ENCODE measurements at places on chromosomes 3 and 15. TPM values are rescaled to one million over a fixed set of nuclear protein-coding genes. Genes with fewer than 3 reads are reported as not detected.

Gene SHC4
- 10.1 TPM for total RNA-seq

Gene P2RY14
- 1.4 TPM for total RNA-seq

Gene STRA6
- 6.7 TPM for total RNA-seq

Gene SUCLG2
- 17.3 TPM for total RNA-seq

Gene CD96
- not detected for total RNA-seq

Gene GOLGA8G
- total RNA-seq: not detected

Data from diencephalon (tissue), 1 donor.